Neural crest cell (in vitro differentiated cells): ENCODE measurements at places on chromosomes 16 and 17.

- no peak for DNase-seq
Measured at GRCh38 chr16:20803561-20804214, 2.6 kb downstream of the ERI2 start.

- DNase-seq: no peak
Measured at GRCh38 chr16:11743308-11744074, 834 bp upstream of the TXNDC11 start.

DNA sequence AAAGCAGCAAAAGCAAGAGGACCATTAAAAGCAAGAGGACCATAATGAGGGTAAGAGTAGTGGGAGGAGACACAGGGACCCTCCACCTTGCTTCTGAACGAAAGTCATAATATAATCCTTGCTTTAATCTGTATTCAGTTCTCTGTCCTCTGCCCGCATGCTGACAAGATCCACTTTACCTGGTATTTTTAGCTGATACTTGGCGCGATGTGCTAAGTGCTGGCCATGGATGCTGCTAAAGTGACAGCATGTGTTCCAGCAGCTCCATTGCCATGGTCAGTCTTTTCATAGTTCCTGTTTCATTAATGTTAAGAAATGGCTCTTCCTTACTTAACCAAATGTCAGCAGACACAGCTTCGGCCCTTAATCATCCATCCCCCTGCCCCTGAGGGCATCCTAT is 86.8 kb downstream of the CA10 start:
- no peak for DNase-seq

- no peak for DNase-seq
Measured at GRCh38 chr17:76014925-76015261, 12.2 kb downstream of the EVPL start.

DNA sequence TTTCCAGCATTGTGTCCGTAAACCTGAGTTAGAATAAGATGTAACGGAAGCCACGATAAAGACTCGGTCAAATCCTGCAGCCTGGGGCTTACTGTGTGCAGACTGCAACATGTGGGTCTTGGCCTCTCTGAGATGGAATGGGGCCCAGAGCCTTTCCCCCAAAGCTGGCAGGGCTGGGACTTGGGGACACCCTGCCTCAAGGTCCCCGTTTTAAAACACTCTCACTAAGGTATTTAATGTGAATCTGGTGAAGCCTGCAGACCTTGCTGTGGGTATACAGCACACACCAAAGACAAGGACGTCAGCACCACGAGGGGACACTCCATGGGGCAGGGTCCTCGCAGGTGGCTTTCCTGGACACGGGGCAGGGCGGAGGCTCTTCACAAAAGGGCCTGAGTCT is 2.1 kb downstream of the NDUFAF8 start:
- no peak for DNase-seq

GRCh38 chr16:10922328-10923145 is 19.7 kb downstream of the DEXI start:
- no peak for DNase-seq

DNA sequence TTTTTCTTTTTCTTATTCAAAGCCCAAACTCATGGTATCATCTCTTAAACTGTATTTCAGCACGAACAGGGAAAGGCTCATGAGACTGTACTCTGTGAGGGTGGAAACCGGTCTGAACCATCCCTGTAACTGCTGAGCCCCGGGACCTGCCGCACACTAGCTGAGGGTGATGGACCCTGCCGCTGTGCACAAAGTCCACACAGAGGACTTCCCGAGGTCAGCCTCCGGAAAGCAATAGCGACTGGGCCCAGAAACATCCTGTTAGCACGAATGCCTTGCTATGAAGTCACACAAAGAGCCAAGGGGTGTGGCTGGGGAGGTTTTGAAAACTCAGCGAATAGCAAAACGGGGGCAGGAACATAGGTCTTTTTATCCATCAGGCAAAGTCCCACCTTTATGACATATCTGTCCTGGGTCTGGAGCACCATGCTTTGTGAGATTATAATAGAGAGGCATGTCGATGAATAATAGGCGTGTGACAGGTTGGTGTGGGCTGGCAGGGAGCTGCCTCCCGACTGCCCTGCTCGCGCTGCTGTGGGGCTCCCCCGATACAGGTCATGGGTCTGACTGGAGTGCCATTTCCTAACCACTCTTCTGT is 33.4 kb downstream of the CDK5R1 start:
- no peak for DNase-seq

- DNase-seq: no peak
Measured at GRCh38 chr17:48159232-48159631, 51.7 kb downstream of the SNX11 start.

GRCh38 chr17:1727876-1728630 is 3.5 kb downstream of the WDR81 start:
- DNase-seq: no peak

- no peak for DNase-seq
Measured at GRCh38 chr17:55625521-55625920, 97.1 kb downstream of the TMEM100 start.

- DNase-seq: no peak
Measured at GRCh38 chr16:52547834-52548215, 882 bp upstream of the TOX3 start.

GRCh38 chr16:27405546-27406451 is 3.8 kb downstream of the IL21R start:
- no peak for DNase-seq

DNA sequence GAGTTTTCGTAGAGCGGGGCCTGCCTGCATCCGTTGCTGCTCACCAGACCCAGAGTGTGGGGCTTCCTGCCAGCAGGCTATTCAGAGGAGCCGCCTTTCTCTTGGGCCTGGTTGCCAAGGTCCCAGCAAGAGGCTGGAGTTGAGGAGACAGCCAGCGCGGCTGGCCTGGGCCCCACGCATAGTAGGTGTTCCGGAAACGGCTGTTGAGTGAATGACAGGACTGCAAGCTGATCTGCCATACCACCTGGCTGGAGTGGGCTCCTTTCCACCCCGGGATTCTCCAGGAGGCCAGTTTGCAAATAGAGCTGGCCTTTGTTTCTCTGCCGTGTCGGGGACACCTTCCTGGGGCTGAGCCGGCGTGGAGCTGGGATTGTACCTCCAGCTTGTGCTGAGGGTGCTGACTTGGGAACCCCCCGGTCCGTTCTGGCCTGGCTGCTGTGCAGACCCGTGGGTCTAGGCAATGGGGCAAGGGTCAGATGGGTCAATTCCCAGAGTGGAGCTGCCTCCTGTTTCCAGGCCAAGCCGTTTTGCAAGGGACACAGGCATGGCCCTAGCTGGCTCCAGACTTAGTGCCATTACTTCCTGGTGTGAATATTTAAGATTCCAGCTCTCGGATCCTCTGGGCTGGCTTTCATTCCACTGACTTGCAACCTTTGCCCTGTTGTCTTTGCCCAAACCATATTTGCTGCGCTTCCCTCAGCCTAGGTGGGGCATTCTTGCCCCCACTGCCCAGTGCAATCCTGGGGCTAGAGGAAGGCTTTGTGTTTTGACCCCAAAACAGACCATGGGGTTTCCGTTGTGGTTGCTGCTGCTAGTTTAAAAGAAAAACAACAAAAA is 68.8 kb downstream of the CMIP start:
- DNase-seq: no peak

DNA sequence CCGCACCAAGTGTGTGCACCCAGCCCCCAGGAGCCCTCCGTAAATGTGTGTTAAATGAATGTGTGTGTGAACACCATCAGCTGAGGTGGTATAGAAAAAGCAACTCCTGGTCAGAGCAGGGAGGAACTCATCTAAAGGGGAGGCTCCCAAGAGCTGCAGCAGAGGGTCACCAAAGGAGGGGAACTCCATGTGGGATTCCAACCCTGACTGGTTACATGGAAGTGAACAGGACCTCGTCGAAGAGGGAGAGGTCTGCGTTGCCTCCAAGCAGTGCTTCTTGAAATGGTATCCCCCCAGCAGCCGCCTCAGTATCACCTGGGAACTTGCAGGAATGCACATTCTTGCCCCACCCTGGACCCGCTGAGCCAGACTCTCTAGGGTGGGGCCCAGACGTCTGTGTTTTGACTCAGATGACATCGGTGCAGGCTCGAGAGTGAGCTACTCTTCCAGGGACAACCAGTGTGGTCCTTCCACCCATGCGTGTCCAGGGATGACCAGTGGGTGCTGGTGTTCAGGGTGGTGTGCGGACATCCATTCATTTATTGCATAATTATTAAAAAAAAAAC is 30.8 kb downstream of the ADCY9 start:
- no peak for DNase-seq

DNA sequence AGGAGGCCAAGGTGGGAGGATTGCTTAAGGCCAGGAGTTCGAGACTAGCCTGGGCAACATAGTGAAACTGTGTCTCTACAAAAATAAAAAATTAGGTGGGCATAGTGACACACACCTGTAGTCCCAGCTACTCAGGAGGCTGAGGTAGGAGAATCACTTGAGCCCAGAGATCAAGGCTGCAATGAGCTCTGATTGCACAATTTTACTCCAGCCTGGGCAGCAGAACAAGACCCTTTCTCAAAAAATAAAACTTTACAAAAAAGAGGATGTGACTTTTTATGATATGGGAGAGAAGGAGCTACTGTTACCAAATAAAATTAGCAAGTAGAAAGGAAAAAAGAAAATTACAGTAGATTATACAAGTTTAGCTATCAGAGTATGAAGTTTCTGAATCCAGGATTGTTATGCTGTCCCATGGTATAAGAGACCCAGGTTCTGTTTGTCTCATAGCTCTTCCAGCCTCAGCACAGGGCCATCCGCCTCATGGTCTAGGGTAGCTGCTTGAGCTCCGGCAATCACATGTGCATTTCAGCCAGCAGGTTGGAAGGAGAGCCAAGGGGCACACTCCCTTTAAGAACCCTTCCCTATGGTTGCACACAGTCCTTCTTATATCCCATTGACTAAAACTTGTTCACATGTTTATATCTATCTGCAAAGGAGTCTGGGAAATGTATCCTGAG is 13.5 kb downstream of the EEF2K start:
- no peak for DNase-seq

GRCh38 chr17:37532756-37533155 is 43.1 kb downstream of the DUSP14 start:
- DNase-seq: no peak

- no peak for DNase-seq
Measured at GRCh38 chr16:71217506-71217905, 13.0 kb downstream of the HYDIN start.

DNA sequence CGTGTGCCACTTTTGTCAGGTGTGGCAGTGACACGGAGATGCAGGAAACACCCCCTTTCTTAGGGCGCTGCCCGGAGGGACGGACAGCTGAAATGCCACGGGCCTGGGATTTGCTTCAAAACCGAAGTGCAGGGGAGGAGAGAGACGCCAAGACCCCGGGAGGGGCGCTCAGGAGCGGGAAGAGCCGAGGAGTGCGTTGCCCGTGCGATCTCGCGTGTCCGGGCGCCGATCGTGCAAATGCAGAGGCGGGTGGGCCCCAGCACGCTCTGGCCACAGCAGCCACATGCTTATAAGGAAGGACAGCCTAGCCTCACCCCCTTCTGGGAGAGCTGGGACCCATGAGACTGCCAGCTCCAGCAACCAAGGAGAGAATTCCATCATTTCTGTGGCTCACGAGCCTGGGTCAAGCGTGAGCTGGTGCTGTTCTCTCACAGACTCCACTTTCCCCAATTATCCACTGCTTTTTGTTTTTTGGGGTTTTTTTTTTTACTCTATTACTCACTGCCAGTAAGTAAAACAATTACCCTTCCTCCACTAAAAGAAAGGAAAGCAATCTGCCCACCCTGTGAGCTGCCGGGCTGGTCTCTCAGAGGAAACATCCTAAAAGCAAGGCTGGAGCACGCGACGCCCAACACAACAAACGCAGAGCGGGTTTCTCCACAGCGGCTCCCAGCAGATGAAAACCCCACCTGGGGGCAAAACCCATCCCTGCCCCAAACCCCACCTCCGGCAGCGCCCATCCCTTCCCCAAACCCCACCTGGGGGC is 27.2 kb upstream of the C16orf95 start:
- no peak for DNase-seq

- no peak for DNase-seq
Measured at GRCh38 chr17:35877345-35878029, 2.7 kb downstream of the CCL5 start.

GRCh38 chr17:48486557-48486956 is 44.3 kb downstream of the HOXB1 start:
- no peak for DNase-seq

DNA sequence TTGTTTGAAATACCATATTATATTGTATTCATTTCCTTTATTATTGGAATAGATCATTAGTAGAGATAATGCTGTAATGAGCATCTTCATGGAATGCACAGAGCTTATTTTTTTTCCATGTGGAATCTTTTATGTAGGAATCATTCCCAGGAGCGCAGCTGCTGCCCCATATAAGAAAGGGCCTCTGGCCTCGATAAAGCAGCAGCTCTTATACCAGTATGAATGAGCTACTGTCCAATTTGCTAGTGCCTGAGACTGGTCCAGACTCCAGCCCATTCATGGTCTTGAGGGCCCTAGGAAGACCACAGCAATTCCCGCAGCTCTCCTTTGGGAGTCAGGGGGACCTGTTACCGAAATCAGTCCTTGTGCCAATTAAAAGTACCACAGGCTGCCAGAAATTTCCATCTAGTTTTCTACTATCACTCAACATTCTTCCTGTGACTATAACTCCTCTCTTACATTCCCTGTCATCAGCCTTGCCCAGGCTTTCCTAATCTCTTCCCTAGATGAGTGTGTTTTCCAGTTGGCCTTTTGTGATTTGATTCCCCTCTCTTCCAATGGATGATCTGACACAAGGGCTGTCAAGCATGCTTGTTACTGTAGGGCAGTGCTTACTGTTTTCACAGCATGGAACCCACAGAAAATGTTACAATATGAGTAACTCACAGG is 1.9 kb downstream of the ZNF843 start:
- no peak for DNase-seq

GRCh38 chr17:17027442-17028058 is 14.7 kb upstream of the MPRIP start:
- no peak for DNase-seq

DNA sequence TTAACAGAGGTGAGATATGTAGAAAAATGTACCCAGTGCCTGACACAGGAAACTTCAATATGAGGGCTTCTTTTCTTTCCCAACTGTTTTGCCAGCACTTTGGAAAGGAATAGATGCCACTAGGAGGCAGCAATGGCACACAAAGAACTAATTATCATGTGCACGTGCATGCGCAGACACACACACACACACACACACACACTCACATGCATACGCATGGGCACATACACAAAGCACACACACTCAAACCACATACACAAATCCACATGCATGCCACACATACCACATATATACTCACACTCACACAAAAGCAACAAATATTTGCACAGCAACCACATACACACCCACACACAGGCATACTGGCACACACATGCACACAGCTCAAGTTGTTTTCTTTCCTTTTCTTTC is 8.8 kb upstream of the CEP112 start:
- peak; percentile 63 for DNase-seq

GRCh38 chr16:11329071-11329491 is 16.2 kb upstream of the RMI2 start:
- DNase-seq: no peak

GRCh38 chr17:42325026-42325425 is 36.7 kb downstream of the STAT5A start:
- DNase-seq: no peak

- peak; percentile 72 for DNase-seq
Measured at GRCh38 chr16:3112058-3112880, at the start of gene ZNF205. Gene ZNF205, plus strand, starts transcription at chr16:3112586. Its CDS starts 845 bp downstream, at chr16:3113431.
